RCC 7860 (cell line): ENCODE measurements at places on chromosomes 6 and 20.

DNA sequence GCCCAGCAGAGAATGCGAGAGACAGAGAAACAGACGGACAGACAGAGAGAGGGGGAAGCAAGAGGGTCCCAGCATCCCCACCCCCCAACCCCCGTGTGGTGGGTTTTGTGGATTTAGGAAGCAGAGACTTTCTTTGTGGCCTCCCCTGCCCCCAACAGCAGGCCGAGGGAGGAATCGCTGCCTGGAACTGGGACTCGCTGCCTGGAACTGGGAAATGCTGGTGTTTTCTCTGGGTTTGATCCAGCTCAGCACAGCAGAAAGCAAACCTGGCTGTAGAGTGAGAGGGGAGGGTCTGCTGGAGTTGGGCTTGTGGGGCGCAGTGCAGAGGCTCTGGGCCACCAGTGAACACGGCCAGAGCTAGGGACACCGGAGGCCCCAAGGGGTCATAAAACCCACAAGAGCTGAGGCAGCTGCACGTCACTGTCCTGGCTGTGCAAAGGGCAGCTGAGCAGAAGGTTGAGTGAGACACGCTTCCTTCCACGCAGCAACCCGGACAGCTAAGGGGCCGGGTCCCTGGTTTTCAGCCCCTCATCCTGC, 181.8 kb downstream of the TAF4 start:
- no peak for DNase-seq

GRCh38 chr6:42748203-42748898, 2.4 kb upstream of the TBCC start:
- DNase-seq: no peak

GRCh38 chr6:35359744-35360348, 17.5 kb downstream of the PPARD start:
- peak; percentile 80 for DNase-seq

GRCh38 chr6:85942844-85943243, 300.2 kb upstream of the SYNCRIP start:
- no peak for DNase-seq

- DNase-seq: no peak
Observed at GRCh38 chr20:48892891-48893290, 28.6 kb upstream of the ARFGEF2 start.

GRCh38 chr20:59145924-59146779, 17.5 kb upstream of the ZNF831 start:
- no peak for DNase-seq

- peak; percentile 46 for DNase-seq
Observed at GRCh38 chr6:3884007-3884745, 35.0 kb downstream of the FAM50B start.

DNA sequence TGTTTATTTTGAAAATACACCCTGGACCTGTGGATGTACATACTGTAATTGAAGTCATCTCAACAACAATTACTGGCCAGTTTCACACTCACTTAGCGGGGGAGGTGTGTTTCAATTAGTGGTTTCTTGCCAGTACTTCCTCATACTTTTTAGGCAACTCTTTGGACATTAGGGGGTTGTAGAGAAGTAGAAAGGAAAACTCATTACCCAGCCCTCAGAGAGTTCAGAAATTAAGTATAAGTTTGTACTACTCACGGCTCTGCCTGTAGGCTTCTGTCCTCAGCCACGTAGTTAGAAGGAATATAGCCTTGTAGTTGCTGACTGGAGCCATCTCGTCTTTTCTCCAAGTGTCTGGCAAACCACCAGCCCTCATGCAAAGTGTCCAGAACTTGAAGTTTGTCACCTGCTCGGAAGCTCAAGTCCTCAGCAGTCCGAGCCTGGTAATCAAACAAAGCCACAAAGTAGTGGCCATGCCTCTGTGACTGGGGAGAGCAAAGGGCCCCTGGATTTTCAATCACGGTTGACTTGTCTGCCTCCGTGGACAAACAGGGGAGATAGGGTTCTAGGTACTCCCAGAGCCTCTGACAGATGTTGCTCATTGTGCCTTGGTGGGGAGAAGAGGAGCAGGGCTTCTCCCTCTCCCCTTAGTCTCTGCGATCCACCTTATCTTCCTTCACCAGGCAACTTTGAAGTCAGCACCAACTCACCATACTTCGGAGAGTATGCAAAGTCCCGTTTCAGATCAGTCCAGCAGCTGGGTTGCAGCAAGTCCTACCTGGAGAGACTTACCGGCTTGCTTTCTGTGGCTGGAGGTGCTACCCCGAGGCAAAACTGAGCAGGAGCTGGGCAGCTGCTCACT, 749 bp downstream of the FRK start:
- DNase-seq: no peak

- DNase-seq: no peak
Observed at GRCh38 chr6:108632441-108632840, 71.7 kb downstream of the FOXO3 start.

- peak; percentile 18 for DNase-seq
Observed at GRCh38 chr20:50163570-50164317, 10.2 kb upstream of the PEDS1 start.

DNA sequence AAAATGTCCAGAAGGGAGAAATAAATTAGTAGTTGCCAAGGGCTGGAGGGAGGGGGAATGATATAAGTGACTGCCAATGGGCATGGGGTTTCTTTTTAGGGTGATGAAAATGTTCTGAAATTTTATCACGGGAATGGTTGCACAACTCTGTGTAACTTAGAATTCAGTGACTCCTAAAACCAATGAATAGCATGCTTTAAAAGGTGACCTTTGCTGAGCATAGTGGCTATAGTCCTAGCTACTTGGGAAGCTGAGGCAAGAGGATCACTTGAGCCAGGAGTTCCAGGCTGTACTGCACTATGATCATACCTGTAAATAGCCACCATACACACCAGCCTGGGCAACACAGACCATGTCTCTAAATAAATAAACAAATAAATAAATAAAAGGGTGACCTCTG, 109.0 kb downstream of the ATG5 start:
- no peak for DNase-seq

DNA sequence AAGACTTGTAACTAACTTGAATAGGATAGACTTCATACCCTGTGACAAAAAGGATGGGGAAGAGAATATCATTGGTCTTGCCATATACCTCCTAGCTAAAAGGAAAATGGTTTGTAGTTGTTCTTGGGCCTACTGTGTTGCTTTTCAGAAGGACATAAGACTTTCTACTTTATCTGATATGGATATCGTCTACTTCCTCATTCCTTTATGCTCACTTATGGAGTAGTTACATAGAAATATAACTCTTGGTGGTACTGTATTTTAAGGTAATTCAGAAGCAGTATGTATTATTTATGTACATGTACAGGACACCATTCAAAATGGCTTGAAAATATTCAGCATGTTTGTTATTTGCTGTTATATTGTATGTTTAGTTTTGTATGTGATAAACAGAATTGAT, 8.0 kb downstream of the FAM217B start:
- no peak for DNase-seq

GRCh38 chr6:16228709-16229665, 9.4 kb upstream of the GMPR start:
- DNase-seq: no peak

- DNase-seq: no peak
Observed at GRCh38 chr6:38782616-38783015, 67.5 kb downstream of the DNAH8 start.

DNA sequence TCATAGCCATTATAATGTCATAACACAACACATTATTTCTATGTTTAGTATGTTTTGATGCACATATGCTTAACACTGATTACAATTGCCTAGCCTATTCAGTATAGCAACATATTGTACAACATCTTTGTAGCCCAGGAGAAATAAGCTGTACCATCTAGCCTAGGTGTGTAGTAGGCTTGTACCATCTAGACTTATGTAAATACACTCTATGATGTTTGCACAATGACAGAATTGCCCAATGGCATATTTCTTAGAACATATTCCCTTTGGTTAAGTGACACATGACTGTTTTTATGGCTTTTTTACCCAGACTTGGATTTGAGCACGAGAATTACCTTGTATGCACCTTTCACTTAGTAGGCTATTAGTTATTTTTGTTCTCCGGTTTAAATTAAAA, 64.5 kb upstream of the HIVEP1 start:
- DNase-seq: no peak

GRCh38 chr6:99473730-99474129, 41.5 kb downstream of the USP45 start:
- DNase-seq: no peak

GRCh38 chr20:38674092-38674764, 50.1 kb upstream of the SLC32A1 start:
- no peak for DNase-seq

DNA sequence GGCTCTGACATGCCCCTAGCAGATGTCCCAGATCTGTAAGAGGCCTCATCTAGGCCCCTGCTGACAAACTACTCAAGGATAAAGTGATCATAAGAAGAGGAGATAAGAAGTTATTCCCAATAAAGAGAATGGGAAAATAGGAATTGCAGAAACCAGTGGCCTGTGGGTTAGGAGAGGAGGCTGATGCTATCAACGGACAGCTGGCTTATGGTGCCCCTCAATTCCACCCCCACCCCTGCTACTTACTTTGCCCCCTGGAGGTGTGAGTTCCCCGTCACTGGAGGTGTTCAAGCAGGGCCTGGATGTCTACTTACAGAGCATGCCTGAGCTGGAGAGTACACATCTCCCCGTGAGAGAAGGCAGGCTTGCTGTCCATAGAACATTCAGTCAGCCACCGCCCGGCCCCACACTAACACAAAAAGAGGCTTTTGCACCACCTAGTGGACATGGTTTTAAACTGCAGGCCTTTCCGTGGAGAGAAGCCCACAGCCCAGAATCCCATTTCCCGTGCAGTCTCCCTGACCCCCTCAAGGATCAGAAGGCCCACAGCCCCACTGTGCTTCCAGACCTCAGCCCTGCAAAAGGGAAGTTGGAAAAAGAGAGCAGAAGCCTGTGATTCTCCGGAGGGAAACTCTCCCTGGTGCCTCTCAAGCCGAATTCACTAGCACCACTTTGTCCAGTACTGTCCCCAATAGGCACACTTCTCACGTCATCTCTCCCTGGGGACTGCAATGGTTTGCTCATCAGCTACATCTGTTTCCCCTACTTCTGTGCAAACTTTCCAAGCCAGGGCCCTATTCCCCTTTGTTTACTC, 23.8 kb upstream of the BNIP5 start:
- peak; percentile 55 for DNase-seq

GRCh38 chr6:35647400-35647799, 41.3 kb downstream of the FKBP5 start:
- DNase-seq: no peak

- no peak for DNase-seq
Observed at GRCh38 chr6:110101885-110102284, 77.6 kb downstream of the WASF1 start.

- DNase-seq: peak; percentile 16
Observed at GRCh38 chr6:31299947-31300346, 28.1 kb upstream of the HLA-C start.

DNA sequence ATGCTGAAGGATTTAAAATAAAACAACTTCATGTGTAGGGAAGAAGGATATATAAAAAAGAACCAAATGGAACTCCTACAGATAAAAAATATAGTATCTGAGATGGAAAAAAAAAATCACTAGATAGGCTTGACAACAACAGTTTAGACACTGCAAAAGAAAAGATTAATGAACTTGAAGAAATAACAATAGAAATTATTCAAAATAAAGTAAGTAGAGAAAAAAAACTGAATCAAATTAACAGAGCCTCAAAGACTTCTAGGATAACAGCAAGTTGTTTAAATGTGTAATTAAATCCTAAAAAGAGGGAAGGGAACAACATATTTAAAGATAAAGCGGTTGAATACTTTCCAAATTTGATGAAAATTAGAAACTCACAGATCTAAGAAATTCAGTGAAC, 316.3 kb upstream of the ECI2 start:
- no peak for DNase-seq

GRCh38 chr6:109690373-109690736, 647 bp downstream of the AK9 start:
- DNase-seq: no peak

GRCh38 chr20:13608066-13608465, 30.7 kb downstream of the TASP1 start:
- DNase-seq: no peak

- no peak for DNase-seq
Observed at GRCh38 chr6:134400941-134401340, 83.0 kb upstream of the SGK1 start.

DNA sequence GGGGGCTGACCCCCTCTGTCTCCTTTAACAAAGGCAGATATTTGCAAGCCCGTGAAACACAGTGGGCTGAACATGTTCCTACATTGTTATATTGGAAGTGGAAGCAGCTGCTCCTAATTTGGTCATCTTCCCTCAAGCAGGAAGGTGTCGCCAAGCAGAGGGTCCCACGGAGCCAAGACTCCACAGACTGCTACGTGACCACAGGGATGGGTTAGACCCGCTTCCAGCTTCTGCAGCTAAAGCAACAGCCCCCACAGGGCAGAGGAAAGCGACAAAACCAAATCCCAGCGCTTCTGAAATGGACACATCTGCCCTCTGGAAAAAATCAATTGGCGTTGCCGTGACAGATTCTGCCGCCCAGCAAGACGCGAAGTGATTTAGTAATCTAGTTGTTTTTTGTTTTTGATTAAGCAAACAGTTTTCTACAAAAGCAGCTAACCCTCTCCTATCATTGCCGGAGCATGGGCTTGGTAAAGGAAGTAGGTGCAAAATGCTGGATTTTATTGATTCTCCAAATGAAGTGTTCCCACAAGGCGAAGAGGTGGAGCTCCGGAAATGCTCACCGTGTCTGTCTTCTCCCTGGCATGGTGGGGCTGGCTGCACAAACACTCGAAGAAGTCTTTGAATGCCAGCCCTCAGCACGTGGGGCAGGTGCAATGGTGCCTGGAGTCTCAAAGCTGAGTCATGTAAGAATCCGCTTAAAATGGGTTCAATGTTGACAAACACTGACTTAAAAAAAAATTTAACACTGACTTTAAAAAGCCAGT, 79.4 kb upstream of the FRMD1 start:
- no peak for DNase-seq
